NCI-H524 treated with DMSO at 0.1 percent for 48 hours (cell line): ENCODE measurements at places on chromosomes 2 and 18.

DNA sequence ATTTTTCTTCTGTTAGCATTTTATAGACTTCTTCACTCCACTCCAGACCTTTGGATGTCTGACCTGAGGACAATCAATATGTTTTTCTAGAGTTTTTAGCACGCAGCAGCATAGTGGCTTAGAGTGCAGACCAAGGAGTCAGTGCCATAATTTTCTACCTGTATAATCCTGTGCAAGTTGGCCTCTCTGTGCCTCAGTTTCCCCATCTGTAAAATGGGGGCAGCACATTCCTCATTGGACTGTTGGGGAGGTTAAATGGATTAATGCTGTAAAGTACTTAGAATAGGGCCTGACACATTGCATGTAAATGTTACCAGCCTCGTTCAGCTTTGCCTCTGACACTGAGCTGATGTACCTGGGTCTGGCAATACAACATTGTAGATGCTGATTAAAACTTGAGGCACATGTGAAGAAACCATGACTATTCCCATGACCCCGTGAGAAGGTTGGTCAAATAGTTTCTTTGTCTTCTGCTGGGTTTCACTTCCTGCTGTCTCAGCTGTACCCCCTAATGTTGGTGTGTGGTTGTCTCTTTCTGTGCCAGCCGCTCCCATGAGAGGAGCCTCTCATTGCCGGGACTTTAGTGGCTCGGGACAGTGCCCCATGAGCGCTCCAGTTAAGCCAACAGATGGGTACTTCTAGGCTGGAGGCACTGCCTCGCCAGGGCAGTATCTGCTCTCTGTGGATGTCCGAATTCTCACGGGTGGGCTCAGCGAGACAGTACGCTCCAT, 125.3 kb downstream of the SH3RF3 start:
- no peak for DNase-seq

- peak; percentile 92 for DNase-seq
These were observed 61.6 kb downstream of the MYT1L start for GRCh38 chr2:2269426-2269825.

GRCh38 chr2:60608679-60609078, 55.2 kb upstream of the BCL11A start:
- DNase-seq, result no peak

DNA sequence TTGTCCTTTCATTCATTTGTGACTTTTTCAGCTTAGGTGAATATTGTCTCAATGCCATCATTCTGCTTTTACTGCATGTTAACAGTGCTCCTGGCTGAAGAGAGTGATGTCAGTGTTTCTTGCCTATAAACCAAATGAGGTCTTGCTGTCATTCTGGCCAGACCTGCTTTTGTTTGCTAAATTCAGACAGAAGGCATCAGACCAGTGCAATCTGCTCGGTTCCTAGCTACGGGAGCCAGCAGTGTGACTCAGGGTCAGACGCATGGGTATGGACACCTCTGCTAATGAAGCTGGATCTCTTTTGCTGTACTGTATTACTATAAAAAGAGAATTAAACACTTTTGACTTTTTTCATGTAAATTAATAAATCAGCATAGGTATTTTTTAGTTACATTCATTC, 178.9 kb downstream of the TMEM182 start:
- DNase-seq, result no peak

DNA sequence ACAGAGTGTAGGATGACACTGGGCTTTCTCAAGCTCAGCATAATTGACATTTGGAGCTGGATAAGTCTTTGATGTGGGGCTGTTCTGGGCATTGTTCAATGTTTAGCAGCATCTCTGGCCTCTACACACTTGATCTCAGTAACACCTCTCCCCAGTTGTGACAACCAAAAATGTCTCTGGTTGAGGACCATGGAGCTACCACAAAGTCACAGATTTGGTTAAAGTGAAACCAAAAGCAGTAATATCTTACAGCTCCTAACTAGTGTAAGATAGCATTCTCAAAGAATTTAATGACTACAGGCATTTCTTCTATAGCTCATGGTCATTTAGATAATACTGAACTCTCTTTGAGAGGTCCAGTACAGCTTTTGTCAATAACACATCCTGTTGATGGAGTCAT, 23.4 kb upstream of the PAX3 start:
- no peak for DNase-seq

DNA sequence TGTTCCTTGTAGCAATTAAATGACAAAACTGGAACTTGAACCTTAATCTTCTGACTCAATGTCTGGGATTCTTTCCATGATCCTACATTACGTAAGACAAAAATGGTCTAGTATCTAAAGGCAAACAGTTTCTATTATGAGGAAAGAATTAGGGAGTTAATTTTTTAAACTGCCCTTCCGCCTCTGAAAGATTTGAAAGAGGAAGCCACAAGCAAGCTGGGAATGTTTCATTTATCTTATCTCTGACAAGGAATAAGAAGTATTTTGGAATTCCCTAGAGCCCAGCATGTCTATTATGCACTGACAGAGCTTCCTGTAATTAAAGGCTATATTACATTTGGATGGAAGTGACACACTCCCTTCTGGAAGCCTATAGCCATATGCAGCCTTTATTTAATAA, 558.8 kb upstream of the CDH2 start:
- no peak for DNase-seq

GRCh38 chr2:22375096-22375495, 1009.9 kb upstream of the KLHL29 start:
- DNase-seq, result no peak

- DNase-seq, result no peak
These were observed 19.7 kb downstream of the CROCC2 start for GRCh38 chr2:240925568-240926515.

GRCh38 chr18:48875942-48876511, 74.7 kb downstream of the SMAD7 start:
- no peak for DNase-seq

- no peak for DNase-seq
These were observed 545 bp downstream of the MPP4 start for GRCh38 chr2:201697899-201698298.

GRCh38 chr18:6627645-6628044, 101.9 kb upstream of the ARHGAP28 start:
- DNase-seq, result no peak

GRCh38 chr2:73925853-73926492, 707 bp upstream of the DGUOK start:
- no peak for DNase-seq

DNA sequence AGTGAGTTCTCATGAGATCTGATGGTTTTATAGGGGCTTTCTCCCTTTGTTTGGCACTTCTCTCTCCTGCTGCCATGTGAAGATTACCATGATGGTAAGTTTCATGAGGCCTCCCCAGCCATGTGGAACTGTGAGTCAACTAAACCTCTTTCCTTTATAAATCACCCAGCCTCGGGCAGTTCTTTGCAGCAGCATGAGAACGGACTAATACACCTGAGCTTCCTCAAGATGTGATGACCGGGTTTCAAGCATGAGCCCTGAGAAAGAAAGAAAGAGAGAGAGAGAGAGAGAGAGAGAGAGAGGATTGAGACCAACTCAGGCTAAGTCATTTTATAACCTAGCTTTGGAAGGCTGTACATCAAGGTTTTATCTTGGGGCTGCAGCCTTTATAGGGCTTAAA, 167.7 kb upstream of the SERPINE2 start:
- DNase-seq, result no peak

DNA sequence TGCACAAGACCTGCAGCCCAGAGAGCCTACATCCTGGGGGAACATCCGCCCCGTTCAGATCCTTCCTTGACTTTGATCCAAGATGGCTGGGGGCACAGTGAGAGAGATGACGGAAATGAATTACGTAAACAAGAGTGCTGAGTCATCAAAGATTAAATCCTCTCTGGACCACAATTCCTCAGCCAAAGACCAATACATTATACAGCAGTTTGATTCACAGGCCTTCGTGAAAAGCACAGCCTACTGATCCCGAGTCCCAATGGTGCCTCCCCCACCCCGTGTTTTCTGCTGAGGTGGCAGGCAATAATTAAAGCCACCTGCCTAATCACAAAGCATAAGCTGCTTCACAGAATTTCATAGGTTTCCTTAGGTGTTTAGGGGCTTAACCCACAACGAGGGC, 43.0 kb downstream of the MYO5B start:
- DNase-seq, result no peak

GRCh38 chr2:9332853-9333245, 90.5 kb downstream of the ITGB1BP1 start:
- no peak for DNase-seq

- DNase-seq, result no peak
These were observed 276.3 kb upstream of the SALL3 start for GRCh38 chr18:78703291-78703690.

- no peak for DNase-seq
These were observed 94.8 kb upstream of the TPO start for GRCh38 chr2:1318366-1319009.

- peak; percentile 75 for DNase-seq
These were observed 22.7 kb downstream of the BCL11A start for GRCh38 chr2:60530660-60531281.

DNA sequence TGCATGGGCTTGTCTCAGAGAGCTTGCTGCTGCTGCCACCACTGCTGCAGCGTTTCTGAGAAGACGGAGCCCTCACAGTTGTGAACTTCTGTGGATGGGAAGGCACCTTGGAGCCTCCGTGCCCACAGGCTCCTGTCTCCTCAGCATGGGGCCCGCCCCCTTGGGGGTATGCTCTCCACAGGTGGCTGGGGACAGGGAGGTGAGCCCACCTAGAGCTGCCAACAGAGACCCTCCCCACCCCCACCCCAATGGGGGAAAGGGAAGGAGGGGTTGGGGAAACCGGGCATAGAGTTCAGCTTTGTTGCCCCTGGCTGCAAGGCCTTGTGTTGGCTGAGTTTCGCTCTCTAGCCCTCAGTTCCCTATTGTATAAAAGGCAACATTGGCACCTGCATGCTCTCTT, 76.1 kb downstream of the INPP4A start:
- no peak for DNase-seq

DNA sequence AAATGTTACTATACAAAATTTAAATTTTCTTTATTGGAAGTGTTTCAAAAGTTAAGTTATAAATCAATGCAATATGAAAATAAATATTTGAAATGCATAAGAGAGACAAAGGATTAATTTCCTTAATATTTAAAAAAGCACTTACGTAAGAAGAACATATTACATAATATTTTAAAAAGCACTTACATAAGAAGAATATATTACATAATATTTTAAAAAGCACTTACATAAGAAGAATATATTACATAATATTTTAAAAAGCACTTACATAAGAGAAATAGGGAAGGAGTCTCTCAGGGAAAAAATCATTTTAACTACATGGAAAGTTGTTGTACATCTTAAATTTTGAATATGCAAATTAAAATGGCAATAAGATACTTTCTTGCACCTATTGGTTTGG, 17.4 kb upstream of the B4GALT6 start:
- DNase-seq, result no peak

DNA sequence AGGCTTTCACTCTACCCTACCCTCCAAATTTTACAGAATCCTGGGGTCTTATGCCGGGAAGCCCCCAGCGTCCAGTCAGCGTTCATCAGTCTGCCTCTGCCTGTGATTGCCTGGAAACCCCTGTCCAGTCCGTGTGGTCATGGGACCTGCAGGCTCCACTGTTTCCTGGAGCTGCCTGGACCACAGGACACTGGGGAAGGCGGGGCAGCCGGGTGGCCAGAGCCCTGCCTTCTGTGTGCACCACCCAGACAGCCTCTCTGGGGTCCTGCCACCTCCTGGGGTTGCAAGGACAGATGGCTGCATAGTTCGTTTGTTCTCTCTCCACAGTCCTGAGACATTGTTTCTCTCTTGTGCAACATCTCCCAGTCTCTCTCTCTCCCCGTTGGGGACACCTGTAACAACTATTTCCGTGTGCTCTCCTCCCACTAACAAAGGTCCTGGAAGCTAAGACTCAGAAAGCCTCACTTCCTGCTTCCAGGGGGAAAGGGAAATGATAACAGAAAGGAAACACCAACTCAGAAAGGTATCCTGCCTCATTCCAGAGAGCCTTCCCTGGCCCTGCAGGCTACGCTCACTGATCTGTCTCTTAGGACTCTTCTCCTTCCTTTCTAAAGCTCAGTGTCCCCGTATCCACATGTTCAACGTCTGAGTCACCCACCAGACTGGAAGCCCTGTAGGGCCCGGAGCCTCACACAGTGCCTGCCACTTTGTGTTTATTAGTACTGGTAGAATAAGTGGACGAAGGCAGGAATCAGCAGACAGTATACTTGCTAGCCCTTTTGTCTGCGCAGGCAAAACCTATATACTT, 192.8 kb upstream of the RAB12 start:
- DNase-seq, result no peak

- no peak for DNase-seq
These were observed 10.4 kb upstream of the FAM228A start for GRCh38 chr2:24164416-24164973.

DNA sequence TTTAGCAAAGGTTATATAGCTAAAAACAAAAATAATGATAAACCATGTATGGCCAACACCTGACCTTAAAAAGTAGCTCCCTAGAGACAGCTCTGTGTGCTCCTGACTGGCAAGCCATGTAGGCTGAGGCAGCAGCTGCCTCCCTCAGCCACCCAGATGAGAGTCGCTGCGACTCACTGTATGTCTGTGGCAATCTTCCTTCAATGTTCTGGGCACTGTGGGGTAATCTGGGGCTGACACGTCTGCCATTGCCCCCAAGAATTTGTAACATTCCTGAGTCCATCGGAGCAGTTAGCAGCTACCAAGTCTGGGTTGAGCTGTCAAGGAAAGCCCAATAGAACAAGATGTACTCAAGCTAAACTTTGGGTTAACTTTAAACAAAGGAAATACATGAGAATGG, 106.4 kb upstream of the DAPL1 start:
- DNase-seq, result no peak

- no peak for DNase-seq
These were observed 146.9 kb upstream of the TPO start for GRCh38 chr2:1266351-1266750.

GRCh38 chr18:52334896-52335295, 5.1 kb upstream of the DCC start:
- DNase-seq, result no peak

DNA sequence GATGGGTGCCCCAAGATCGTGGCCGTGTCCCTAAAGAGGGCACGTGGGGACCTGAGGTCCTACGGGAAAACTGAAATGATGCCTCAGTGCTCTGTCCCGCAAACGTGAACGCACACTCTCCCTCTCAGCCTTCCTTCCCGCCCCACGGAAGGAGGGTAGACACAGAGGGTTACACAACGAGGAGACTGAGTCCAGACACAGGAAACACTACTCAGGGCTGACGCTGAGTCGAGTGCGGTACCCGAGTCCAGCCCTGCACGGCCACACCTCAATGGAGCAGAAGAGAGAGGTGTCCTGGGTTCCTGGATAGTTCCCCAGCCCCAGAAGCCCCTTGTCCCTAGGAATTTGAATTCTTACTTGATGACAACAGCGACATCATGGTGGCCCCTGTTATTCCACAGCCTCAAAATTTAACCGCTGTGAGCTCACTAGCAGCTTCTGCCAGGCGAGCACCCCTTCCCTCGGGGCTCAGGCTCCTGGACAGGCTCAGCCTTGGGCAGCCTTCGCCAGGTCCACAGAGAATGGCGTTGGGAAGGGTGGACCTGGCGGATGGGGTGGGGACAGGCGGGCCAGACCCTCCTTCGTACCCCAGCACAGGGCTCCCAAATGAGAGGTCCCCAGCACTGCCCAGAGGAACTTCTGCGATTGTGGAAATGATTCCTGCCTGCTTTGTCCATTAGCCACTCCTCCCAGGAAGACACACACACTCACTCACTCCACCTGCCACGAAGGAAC, 980 bp upstream of the RNPEPL1 start:
- no peak for DNase-seq

- no peak for DNase-seq
These were observed 7.9 kb downstream of the CTLA4 start for GRCh38 chr2:203875471-203875870.
